ENCODE measurements at places on chromosomes 7 and 10.

DNA sequence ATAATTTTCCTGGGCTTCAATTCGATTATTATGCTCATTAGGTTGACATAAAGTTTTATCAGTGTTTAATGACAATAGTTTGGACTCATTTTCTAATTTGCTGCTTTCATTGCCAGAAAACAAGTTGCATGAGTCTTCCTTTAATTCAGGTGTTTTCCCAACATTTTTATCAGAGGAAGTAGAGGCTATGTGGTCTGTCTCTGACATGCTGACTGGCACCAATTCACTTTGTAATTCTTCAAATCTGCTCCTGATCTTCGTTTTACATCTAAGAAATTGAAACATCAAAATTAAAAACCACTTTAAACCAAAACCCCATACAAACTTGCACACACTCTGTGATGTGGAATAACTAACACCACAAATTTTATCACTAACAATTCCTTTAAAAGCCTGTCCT lies 10.9 kb downstream of the CCDC186 start:
- H3K27ac ChIP-seq: peak overlapping the region; percentile 70
- no peak overlapping the region for H3K4me3 ChIP-seq
- DNase-seq: no peak

- H3K4me3 ChIP-seq: no peak overlapping the region
- H3K36me3 ChIP-seq: peaks cover 46% of the 10 kb centered on the region
- no peak overlapping the region for H3K27ac ChIP-seq
- no peaks in the 10 kb centered on the region for H3K4me1 ChIP-seq
- no peak for DNase-seq
Observed at GRCh38 chr7:158917818-158918217, 61.5 kb downstream of the DYNC2I1 start.

GRCh38 chr7:137611606-137612005 lies 235.2 kb downstream of the DGKI start:
- no peak for DNase-seq
- H3K36me3 ChIP-seq: no peaks in the 10 kb centered on the region
- no peaks in the 10 kb centered on the region for H3K4me1 ChIP-seq
- H3K27me3 ChIP-seq: peaks cover 18% of the 10 kb centered on the region
- no peak overlapping the region for H3K27ac ChIP-seq
- H3K4me3 ChIP-seq: no peak overlapping the region

GRCh38 chr10:52063159-52063558 lies 250.9 kb upstream of the DKK1 start:
- no peak overlapping the region for H3K4me3 ChIP-seq
- DNase-seq: no peak
- no peak overlapping the region for H3K27ac ChIP-seq
- no peaks in the 10 kb centered on the region for H3K36me3 ChIP-seq
- no peaks in the 10 kb centered on the region for H3K4me1 ChIP-seq

DNA sequence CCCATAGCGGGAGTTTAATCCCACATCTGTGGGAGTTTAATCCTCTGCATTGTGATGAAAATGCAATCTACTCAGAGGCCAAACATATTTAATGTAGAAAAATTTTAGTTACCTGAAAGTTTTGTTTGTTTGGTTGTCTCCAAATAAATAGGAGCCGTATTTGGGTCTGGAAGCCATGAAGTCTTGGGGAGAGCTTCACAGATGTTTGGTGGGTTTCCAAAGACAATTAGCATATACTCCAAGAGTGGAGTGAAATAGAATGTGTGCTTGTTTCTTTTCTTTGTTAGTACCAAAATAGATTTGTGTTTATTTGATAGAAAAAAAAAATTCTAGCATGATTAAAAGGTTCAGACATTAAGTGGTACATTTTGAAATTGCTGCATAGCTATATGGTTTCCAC lies 50.9 kb downstream of the ANK3 start:
- peaks cover 26% of the 10 kb centered on the region for H3K4me1 ChIP-seq
- no peak overlapping the region for H3K4me3 ChIP-seq
- peaks cover 5% of the 10 kb centered on the region for H3K36me3 ChIP-seq
- no peak overlapping the region for H3K27ac ChIP-seq

DNA sequence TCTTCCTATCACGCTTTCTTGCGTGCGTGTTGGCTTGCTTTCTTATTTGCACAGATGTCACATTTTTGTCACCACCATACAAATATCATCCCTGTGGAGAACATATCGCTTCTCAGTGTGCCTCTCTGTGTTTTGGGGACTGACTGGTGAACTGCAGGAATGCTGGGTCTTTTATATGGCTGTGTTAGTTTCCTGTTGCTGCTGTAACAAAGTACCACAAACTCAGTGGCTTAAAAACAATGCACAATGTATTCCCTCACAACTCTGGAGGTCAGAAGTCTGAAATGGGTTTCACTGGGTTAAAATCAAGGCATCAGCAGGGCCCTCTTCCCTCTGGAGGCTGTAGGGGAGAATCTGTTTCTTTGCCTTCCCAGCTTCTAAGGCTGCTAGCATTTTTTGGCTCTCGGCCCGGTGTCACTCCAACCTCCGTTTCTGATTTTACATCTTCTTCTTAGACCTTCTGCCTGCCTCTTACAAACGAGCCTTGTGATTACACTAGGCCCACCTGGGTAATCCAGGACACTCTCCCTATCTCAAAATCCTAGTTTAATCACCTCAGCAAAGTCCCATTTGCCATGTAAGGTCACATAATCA lies 82.0 kb downstream of the LRMDA start:
- no peak overlapping the region for H3K27ac ChIP-seq
- peaks cover 20% of the 10 kb centered on the region for H3K27me3 ChIP-seq
- no peak for DNase-seq
- peaks cover 7% of the 10 kb centered on the region for H3K4me1 ChIP-seq
- no peak overlapping the region for H3K4me3 ChIP-seq
- H3K36me3 ChIP-seq: no peaks in the 10 kb centered on the region

GRCh38 chr7:65457705-65458104 lies 84.0 kb downstream of the ZNF92 start:
- no peak overlapping the region for H3K27ac ChIP-seq
- H3K4me1 ChIP-seq: peaks cover 6% of the 10 kb centered on the region
- DNase-seq: no peak
- H3K36me3 ChIP-seq: no peaks in the 10 kb centered on the region
- no peak overlapping the region for H3K4me3 ChIP-seq

- no peak overlapping the region for H3K4me3 ChIP-seq
- H3K27me3 ChIP-seq: peaks cover 5% of the 10 kb centered on the region
- H3K4me1 ChIP-seq: peaks cover 3% of the 10 kb centered on the region
- DNase-seq: no peak
- H3K27ac ChIP-seq: no peak overlapping the region
Observed at GRCh38 chr7:137771679-137772078, 75.1 kb downstream of the DGKI start.

DNA sequence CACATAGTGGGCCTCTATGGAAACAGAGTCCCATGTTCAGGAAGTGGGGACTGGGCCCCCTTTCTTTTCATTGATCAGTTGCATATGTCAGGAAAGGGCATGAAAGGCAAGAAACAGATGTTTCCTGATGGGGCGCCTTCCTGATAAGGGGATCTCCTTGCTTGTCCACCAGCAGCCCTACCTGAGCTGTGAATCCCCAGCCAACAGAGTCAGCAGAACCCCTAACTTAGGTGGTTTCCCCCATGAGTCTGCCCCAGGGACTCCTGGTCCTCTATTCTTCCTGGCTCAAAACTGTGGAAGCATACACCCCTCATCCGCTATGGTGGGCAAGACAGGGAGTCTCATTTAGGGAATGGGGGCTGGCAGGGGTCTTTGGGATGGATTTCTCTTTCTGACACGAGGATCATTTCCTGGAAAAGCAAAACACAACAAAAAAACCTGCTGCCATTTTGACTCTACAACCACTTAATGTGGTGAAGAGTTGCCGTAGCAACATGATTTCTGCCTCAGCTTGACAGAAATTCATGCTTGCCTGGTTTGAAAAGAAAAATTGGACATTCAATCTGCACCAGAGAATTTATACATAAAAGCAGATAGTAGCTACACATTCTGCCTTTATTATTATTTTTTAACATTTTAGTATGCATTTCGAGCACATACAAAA lies 119.8 kb downstream of the SPAG6 start:
- H3K27me3 ChIP-seq: peaks cover 6% of the 10 kb centered on the region
- no peak for DNase-seq
- H3K36me3 ChIP-seq: no peaks in the 10 kb centered on the region
- no peaks in the 10 kb centered on the region for H3K4me1 ChIP-seq
- no peak overlapping the region for H3K4me3 ChIP-seq

DNA sequence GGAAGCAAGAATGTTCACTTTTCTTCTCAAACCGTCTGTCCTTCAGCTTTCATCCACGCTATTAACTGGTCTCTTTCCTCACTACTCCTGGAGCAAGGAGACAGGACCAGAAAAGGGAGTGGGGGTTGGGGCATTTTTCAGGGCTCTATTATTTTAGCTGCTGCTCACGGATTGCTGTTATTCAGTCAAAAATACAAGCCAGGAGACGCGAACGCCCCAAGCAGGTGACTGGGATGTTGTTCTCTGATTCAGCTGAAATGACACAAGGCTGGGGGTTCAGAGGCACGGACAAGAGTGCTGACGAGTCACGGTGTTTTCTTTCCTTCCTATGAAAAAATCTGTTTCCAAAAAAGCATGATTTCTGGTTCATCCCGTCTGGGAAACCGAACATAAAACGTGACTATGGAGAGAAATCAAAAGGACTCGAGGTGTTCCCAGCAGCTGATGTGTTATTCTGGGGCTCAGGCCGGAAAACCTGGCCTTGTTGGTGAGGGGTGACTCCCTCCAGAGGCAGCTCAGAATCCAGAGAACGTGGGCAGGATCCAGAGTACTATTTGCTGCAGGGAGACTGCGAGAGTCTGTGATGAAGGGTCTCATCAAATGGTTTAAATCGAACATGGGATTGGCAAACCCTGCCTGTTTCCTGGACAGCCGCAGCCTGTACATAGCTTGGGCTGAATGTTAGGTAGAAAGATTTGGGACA lies 3.5 kb upstream of the INHBA start:
- H3K27ac ChIP-seq: no peak overlapping the region
- H3K27me3 ChIP-seq: peaks cover 76% of the 10 kb centered on the region
- no peak for DNase-seq

DNA sequence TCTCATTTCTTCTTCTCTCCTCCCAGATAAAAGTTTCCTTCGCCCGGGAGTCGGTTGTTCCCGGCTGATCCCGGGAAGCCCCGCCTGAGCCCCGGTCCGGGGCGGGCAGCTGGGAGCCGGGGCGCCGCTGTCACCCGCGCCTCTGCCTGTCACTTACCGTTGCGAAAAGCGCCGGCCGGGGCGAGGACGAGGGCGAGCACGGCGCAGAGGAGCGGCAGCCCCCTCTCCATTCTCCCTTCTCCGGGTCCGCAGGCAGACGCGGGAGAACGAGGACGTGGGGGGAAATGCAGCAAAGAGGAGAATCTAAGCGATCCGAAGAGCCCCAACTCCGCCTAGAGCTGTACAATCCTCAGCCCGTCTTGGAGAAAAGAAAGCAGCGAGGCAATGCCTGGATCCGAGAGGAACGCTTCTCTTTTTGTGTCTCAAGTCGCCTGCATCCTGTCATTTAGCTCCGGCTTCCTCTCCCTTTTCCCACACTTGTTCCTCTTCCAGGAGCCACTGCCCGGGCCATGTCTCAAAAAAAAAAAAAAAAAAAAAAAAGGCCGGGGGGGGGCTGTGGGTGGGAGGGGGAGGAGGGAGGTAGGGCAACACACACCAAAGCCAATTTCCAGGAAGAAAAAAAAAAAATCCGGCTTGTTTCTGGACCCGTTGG lies at the start of gene NRP1:
Gene NRP1, minus strand, starts transcription at position 515 of the 652 bp plus-strand sequence. Its CDS starts 285 bp downstream, at position 230.
- peak within 1 kb of the TSS; percentile 18 for H3K27ac ChIP-seq
- no peaks in the 10 kb centered on the region for H3K36me3 ChIP-seq
- DNase-seq: peak; percentile 61
- peaks cover 30% of the 10 kb centered on the region for H3K4me1 ChIP-seq
- H3K4me3 ChIP-seq: peak within 1 kb of the TSS; percentile 75
- H3K27me3 ChIP-seq: peaks cover 81% of the 10 kb centered on the region

GRCh38 chr7:137753948-137754851 lies 92.6 kb downstream of the DGKI start:
- H3K27ac ChIP-seq: no peak overlapping the region
- no peak for DNase-seq
- no peaks in the 10 kb centered on the region for H3K4me1 ChIP-seq
- H3K36me3 ChIP-seq: no peaks in the 10 kb centered on the region
- H3K27me3 ChIP-seq: peaks cover 20% of the 10 kb centered on the region

DNA sequence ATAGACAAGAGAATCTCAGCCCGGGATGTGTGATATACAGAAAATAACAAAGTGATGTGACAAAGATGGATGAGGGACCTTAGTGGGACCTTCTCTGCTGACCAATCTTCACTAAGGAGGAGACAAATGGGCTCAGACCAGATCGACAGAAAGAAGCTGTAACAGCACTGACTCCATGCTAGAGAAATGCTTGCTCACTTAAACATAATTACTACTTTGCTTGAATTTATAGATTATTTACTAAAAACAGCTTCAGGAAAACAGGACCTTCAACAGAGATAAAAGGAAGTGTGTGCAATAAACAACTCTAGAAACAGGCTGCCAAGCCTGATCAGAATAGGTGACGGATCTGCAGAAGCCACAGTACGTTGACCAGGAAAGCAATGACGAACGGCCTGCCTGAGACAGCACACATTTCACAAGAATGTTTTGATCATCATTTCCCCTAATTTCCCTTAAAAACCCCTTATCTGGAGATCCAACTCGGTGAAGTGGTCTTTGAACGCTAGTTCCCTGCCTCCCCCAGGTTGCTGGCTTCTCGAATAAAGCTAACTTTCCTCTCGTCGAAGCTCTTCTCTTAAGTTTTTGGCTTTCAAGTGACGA lies 98.4 kb upstream of the STEAP1B start:
- H3K27me3 ChIP-seq: peaks cover 47% of the 10 kb centered on the region
- no peaks in the 10 kb centered on the region for H3K4me1 ChIP-seq
- H3K36me3 ChIP-seq: no peaks in the 10 kb centered on the region
- no peak for DNase-seq
- no peak overlapping the region for H3K4me3 ChIP-seq
- no peak overlapping the region for H3K27ac ChIP-seq

- no peaks in the 10 kb centered on the region for H3K36me3 ChIP-seq
- no peaks in the 10 kb centered on the region for H3K4me1 ChIP-seq
- no peak overlapping the region for H3K27ac ChIP-seq
- H3K4me3 ChIP-seq: no peak overlapping the region
- peaks cover 2% of the 10 kb centered on the region for H3K27me3 ChIP-seq
Observed at GRCh38 chr7:115910541-115911164, 119.9 kb downstream of the TFEC start.

Data from activated T-cell treated with anti-CD3 and anti-CD28 coated beads, Interleukin-2, amount 50 U/mL, for 24 hours (primary cell).